ENCODE measurements at places on chromosomes 7 and 10.

DNA sequence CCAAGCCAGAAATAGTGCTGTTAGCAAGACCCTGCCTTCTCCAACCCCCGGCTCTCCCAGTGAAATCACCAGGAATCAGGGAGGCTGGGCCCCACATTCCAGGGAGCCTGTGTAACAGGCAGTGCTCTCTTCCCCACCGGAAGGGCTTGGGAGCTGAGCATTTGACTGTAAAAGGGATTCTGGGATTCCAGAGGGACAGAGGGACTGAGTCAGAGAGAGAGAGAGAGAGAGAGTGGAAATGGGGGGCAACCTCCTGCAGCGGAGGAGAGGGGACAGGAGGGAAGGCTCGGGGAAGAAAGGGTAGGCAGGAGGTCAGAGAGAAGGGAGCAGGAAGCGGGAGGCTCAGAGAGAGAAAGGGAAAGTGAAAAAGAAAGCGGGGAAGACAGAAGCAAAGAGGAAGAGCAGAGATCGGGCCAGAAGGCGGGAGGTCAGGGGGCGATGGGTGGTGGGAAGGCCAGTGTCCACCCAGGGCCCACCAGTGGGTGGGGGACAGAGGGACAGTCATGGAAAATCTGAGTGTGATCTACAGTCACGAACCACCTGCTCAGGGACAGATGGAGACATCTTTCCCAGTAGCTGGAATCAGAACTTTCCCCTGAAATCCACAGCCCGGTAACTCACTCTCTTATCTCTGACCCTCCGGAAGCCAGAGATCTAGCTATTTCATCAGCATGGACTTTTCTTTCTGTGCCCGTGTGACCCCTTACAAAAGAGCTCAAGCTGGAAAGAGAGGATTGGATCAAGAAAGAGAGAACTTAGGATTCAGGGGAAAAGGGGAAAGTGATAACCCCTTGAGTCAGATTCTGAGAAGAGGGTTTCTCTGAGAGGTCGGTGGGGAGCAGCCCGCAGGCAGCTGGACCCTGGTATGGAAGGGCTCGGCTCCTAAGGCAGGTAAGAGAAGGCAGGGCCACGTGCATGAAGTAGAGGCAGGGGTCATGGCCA is 4.6 kb upstream of the SERPINE1 start:
- peak; percentile 74 for DNase-seq

DNA sequence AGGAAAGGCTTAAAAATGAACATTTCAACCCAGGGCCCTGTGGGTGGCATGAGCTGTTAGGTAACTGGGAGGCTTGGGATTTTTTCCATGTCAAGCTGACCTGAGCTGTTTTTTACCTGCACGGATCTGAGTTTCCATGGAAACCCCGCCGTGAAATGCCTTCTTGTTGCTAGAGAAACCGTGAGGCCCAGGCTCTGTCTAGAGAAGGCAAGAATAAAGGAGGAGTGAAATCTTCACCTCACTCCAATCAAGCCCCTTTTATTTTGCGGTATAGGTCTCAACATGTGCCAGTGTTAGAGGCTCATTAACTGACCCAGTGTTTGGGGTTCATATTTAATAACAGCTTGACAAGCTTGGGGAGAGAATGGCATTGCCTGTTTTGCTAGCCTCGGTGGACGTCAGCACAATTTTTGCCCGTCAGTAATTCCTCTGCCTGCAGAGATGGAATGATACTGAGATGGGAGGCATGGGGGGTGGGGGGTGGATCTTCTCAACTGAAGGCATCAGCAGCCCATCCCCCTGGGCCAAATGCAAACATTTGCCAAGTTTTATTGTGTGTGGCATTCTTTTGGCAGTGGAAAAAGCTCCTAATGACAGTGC is 48.9 kb upstream of the PDCD4 start:
- DNase-seq: no peak

DNA sequence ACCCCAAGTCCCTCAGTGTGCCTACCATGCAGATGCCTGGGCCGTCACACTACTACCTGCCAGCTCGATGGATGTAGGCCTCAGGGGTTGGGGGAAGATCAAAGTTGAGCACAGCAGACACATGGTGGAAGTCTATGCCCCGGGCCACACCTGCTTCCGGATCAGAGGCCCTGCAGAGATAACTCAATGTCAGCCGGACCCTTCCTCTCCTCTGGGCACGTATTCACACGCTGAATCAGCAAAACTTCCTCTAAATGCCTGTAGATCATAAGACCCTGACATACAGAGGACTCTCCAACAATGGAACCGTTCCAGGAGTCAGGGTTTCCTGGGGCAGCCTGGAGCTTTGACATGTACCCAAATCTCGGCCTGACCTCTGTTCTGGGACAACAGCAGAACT is 3.7 kb downstream of the DDX56 start:
- no peak for DNase-seq

DNA sequence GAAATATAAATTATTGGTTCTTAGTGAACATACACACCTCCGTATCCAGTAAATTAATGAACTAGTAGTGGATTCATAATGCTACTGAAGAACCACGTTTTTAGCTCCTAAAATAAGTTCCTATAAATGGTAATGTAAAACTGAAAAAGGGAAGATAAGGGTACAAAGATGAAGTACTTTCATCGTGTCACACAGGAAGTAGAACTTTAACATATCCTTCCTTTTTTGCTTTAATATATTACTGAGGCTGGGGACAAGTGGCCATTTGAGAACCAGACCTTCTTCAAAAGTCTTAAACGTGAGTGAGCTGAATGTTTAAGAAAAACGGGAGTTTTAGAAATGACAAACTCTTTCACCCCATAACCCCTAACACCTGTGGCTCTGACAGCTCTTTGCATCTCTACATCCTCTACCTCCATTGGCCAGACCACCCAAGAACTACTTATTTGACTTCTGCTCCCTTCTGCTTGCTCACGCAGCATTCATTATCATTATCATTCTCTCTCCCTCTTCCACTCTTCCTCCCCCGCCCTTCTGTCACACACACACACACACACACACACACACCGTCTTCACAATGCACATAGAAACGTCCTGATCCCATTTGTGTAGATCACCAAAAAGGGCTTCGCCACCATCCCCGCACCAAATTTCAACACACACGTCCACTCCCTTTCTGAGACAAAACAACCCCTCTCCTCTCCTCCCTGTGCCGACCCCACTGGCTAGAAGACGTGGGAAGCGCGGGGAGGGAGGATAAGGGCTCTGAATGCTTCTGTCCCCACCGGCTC is 677 bp downstream of the SKAP2 start:
- peak; percentile 42 for DNase-seq

- DNase-seq: no peak
Observed at GRCh38 chr10:127293640-127294039, 97.2 kb upstream of the INSYN2A start.

DNA sequence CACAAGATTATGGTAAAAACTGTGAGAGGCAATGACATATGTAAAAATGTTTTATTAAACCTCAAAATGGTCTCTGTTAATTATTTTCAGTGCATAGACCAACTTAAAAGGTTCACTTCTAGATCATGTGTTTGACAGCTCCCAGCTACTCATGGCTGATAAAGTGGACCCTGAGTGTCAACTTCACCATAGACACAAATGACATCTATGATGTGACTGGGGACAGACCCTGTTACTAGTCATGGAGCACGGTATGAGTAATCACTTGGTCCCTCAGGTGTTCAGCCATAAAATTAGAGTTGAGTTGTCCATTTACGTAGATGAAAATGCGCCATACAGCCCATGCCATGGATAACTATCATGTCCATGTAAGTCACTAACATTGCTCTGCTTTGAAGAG is 199.8 kb downstream of the ZNF365 start:
- no peak for DNase-seq

DNA sequence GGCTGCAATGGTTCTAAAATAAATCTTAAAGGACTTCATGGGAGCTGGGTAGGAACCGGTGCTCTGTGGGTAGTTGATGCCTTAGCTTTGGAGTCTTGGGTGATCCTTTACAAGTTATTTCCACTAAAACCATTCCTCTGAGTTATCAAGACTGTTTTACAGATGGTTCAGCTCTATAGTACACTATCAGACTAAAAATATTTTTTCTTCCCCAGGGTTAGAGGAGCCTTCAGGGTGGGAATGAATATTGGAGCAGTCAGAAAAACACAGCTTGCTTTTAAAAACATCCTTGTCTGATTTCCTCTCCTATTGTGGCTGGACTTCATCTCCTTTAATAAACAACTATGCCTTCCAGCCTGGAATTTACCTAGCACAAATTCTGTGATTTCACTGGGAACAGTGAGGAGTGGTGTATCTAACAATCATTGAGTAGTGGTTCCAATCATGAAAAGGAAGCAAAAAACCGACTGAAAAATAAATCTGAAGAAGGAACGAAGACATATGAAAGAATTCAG is 102.6 kb upstream of the AFAP1L2 start:
- DNase-seq: no peak

GRCh38 chr7:88146616-88147015 is 73.2 kb downstream of the SRI start:
- no peak for DNase-seq

DNA sequence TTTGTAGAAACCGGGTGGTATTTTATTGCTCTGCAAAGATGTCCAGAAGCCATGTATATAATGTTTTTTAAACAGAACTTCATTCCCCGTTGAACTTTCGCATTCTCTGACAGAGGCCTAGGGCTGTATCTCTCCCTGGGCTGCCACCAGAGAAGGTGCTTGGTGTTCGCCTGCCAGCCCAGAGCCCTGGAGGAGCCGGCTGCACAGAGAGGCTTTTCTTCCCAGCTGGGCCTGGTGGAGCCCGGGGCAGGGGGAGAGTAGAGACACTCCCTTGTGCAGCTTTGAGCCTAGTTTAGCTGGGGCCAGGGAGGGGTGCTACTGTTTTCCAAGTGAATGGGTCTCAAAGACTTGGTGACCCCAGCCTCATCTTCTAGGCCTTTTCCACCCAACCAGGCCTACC is 13.6 kb upstream of the TRIM8 start:
- no peak for DNase-seq

DNA sequence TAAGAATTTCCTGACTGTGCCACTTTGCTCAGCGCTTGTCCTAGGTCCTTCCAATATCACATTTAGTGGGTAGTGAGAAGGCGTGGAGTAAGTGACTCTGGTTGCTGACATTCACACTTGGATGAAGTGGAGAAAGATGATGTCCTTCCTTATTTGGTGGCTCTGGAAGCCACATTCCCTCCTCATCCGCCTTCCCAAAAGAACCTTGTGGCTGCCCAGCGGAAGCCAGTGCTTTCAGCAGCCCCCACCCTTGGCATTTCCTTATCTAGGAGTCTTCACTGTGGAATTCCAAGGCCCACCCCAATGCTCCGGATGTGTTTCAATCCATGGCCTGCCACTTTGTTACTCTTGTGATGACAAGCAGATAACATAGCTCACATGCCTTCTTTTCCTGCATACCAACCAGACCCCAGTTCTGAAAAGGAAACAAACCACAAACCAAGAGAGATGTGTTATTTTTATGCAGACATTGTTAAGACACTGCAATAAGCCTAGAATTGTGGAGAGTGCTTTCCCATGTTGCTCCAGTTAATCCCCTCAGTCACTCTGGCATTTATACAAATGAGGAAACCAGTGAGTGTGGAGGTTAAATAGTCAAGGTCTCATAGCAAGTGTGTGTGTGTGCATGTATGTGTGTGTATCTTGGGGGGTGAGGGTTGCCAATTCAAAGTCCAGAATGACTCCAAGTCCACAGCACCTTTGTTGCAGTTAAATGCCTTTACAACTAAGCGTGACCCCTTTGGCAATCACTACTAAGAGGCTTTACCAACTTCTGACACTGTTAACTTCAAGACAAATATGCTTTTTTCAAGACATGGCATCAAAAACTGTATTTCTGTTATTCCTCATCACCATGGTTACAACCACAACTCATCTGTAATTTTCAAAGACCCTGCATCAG is 10.3 kb upstream of the ANKRD1 start:
- no peak for DNase-seq

DNA sequence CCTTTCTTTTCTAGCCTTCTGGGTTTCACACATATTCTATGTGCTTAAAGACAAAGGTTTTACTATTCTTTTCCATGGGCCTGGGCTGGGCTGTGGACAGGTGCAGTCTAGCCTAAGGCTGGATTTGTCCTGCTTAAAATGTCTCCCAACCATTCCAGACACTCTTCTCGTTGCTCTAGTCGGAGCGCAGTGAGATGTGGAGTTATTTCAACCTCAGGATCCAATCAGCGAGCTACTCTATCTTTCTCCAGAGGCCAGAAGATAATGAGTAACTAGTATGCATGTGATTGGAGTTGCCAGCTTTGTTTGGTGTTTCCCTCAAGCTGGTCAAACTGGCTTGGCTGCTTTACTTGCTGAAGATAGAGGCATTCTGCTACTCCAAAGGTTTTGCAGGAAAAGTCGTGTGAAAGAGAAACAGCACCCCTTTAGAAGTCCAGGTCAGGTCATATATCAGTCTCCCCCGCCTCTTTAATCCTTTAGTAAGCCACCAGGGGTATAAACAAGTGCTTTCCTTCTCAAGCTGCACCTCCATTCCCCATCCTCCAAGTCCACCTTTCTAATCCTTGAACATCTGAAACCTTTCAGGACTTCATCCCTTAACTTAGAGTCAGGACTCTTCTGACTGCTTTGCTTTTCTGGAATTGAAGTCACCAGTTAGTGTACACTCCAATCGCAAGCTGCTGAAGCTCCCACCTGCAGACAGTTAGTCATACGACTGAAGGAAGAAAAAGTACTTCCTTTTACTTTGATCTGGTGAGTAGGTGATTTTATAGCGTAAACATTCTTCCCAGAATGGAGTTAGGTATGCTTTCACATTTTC is 78.8 kb downstream of the DNMBP start:
- DNase-seq: no peak

Measured in GM10248 (cell line).